ENCODE measurements at places on chromosomes 5 and 9.

GRCh38 chr9:92245005-92245797 is 48.3 kb downstream of the IARS1 start:
- H3K27me3 ChIP-seq, result no peaks in the 10 kb centered on the region
- H3K36me3 ChIP-seq, result peaks cover 79% of the 10 kb centered on the region
- peaks cover 10% of the 10 kb centered on the region for H3K4me1 ChIP-seq
- DNase-seq, result no peak
- peak overlapping the region; percentile 50 for H3K27ac ChIP-seq

DNA sequence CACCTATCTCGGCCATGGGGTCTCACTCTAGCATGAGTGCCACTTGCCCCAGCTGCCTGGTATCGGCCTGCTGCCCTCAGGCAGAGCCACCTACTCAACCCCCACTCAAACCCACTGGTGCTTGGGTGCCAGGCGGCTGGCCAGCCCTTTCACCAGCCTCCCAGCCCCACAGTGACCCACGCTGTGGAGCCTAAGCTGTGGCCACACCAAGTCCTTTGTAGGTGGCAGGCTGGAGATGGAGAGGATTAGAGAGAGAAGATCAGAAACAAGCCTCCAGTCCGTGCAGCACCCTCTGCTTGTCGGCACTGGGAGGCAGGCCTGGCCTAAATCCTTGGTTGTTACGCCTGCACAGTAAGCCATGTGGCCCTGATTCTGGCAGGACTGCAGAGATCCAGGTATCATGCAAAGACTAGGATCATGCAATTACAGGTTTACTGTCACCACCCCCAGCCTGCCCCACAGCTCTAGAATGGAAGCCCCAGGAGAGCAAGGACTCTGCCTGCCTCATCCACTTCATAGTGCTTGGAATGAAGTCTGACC is 171.7 kb downstream of the COL23A1 start:
- H3K4me3 ChIP-seq, result no peak overlapping the region
- no peaks in the 10 kb centered on the region for H3K4me1 ChIP-seq
- DNase-seq, result no peak

DNA sequence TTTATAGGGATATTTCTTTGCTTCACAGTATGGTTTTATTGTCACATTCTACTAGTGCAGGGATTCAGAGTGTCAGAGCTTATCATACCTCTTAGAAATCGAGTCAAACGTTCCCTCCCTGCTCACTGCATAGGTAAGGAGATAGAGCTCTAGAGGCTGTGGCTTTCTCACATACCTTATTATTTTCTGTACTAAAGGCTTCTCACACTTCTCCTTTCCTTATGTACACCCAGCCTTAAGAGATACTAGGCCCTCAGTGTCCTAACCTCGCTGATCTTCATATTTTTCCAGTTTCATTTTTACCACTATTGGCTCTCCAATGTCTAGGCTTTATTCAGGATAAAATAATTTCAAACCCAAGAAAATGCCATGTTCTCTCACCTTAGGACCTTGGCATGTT is 297.3 kb upstream of the RIOK2 start:
- H3K4me3 ChIP-seq, result no peak overlapping the region
- no peaks in the 10 kb centered on the region for H3K36me3 ChIP-seq
- H3K27ac ChIP-seq, result no peak overlapping the region
- no peaks in the 10 kb centered on the region for H3K4me1 ChIP-seq

DNA sequence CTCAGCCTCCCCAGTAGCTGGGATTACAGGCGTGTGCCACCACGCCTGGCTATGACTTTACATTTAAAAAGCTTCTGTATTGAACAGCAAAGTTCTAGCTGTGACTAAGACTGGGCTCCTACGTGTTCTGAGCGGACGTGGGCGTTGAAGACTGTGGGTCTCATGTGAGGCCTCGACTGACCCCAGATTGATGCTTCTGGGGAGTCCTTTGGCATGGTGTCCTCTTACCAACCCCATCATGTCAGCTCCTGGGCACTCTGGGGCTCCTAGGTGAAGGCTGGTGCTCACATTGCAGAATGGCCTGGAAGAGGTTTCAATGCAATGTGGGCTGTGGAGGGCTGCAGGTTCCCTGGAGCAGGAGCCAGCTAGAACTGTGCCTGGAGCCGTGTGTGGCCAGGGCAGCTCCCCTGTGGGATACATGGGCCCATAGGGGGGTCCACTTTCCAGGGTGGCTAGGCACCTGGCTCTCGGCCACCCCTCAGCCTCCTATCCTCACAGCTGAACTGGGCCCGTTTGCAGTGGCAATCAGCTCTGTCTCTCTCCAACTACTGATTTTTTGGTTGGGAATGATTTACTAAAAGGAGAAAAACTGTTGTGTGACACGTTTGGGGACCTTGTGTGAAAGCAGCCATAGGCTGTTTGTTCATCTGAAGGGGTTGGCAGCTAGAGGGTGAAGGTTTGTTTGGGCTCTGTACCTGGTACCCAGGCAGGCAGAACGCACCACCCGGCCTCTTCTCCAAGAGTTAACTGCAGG is 29.7 kb downstream of the SLC25A25 start:
- peak; percentile 58 for DNase-seq
- H3K27me3 ChIP-seq, result no peaks in the 10 kb centered on the region
- no peak overlapping the region for H3K4me3 ChIP-seq
- peaks cover 18% of the 10 kb centered on the region for H3K36me3 ChIP-seq
- peak overlapping the region; percentile 62 for H3K27ac ChIP-seq

- DNase-seq, result no peak
- no peak overlapping the region for H3K27ac ChIP-seq
- no peak overlapping the region for H3K4me3 ChIP-seq
- H3K36me3 ChIP-seq, result peaks cover 37% of the 10 kb centered on the region
- H3K4me1 ChIP-seq, result no peaks in the 10 kb centered on the region
Observed at GRCh38 chr5:109819878-109820277, 130.2 kb downstream of the MAN2A1 start.

GRCh38 chr9:106820866-106821265 is 42.1 kb upstream of the ZNF462 start:
- no peaks in the 10 kb centered on the region for H3K27me3 ChIP-seq
- no peaks in the 10 kb centered on the region for H3K4me1 ChIP-seq
- DNase-seq, result no peak
